Glomerular endothelial cell (primary cell): ENCODE measurements at places on chromosomes 1 and 21. TPM values are rescaled to one million over a fixed set of nuclear protein-coding genes. Genes with fewer than 3 reads are reported as not detected.

The ITLN2 gene
- not detected in 2 replicates for total RNA-seq

The PI4KB gene
- 48.5 and 56.1 TPM in 2 replicates for total RNA-seq

DNA sequence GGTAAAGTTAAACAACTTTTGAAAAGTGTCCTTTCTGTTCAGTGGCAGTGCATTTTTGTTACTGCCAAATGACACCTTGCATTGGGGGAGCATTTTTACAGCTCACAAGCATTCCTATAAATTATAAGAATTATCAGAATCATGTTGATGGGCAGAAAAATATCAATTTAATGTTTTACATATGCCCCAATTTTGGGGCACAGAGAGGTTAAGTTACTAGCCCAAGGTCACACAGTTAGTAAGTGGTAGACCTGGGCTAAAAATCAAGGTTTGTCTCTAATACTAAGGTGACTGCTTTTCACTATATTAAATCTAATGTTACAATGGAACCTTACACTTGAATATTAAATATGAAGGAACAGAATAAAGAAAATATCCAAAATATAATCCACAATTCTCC lies 180.1 kb upstream of the IVNS1ABP start:
- DNase-seq, result no peak

DNA sequence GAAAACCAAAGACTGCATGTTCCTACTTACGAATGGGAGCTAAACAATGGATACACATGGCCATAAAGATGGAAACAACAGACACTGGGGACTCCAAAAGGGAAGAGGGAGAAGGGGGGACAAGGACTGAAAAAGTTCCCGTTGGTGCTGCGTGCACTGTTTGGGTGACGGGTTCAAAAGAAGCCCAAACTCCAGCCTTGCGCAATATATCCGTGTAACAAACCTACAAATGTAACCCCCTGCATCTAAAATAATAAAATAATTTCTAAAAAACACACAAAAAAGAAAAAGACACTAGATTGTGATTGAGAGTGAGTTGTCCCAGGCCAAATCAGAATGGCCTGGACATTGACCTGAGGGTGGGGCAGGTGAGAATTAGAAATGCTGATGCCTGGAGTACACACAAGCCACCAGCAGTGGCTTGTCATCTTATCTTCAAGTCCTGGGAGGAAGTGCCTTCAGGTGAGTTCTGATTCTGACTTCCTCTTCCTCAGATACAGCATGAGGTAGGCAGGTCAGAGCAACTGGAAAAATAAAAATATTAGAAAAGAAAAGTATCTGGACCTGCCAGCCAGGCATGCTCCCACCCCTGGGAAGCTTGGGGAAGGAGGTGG lies 54.7 kb downstream of the SPATA46 start:
- DNase-seq, result no peak

GRCh38 chr1:171350594-171350993 lies 36.6 kb downstream of the FMO4 start:
- DNase-seq, result no peak

DNA sequence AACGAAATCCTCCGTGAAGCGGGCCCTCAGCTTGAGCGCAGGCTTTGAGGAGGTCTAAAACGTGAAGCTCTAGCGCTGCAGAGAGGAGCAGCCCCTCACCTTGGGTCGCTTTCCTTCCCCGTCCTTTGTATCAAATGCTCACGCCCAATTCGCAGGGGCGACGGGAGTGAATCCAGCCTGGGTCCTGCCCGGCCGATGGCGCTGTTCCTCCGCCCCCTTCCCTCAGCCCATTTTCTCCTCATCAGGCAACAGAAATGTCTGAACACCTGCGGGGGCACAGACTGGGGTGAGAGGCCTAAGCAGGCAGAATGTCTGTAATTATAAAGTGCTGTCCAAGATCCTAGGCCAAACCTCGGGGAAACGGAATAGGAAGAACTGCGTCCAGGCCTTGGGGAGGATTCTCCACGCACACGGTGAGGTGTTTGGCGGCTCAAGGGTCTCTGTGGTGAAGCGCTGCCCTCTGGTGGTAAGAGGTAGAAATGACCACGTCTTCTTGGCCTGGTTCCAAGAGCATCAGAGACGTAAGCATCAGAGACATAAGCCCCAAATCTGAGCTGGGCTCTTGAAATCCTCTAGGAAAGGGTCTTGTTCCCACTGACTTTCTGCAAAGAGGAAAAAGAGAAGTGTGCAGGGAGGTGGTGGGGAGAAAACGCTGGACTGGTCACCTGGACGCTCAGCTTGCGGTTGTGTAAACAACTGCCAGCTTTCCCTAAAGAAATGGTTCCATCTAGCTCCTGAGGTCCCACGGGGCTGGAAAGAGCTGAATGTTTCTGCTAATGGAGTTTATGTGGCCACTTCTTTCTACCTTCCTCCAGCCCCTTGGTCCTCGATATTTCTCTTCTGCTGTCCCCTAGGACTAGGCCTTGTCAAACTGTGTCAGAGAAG lies 92.1 kb upstream of the CD53 start:
- DNase-seq, result peak; percentile 50

DNA sequence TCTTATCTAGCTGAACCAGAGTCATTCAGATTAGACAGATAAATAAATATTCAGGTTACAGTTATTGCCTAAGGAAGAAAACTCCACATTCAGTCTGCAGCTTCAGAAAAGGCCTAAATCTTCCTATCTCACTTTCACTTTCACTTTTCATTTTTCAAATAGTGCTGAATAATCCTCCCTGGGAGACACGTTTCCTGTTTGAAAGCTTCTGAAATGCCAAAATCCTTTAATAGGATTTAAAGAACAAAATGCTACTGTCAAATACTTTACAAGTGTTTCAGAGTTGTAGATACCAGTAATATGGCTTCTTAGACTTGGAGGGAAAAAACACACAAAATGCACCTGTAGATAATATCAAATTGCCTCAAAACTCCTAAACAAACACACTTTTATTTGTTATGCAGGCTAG lies 3.9 kb downstream of the PSMB2 start:
- DNase-seq, result no peak

- DNase-seq, result no peak
These were observed 85.7 kb downstream of the NENF start for GRCh38 chr1:212518188-212519054.

GRCh38 chr1:230124186-230125128 lies 57.4 kb downstream of the GALNT2 start:
- DNase-seq, result no peak
